ENCODE measurements at places on chromosomes 12 and 14.

GRCh38 chr12:26713885-26714383 is 119.1 kb downstream of the ITPR2 start:
- DNase-seq, result no peak

- DNase-seq, result no peak
These were observed 107.1 kb downstream of the SLC6A15 start for GRCh38 chr12:84805474-84805858.

- DNase-seq, result no peak
These were observed 891.6 kb downstream of the VRK1 start for GRCh38 chr14:97688631-97689336.

DNA sequence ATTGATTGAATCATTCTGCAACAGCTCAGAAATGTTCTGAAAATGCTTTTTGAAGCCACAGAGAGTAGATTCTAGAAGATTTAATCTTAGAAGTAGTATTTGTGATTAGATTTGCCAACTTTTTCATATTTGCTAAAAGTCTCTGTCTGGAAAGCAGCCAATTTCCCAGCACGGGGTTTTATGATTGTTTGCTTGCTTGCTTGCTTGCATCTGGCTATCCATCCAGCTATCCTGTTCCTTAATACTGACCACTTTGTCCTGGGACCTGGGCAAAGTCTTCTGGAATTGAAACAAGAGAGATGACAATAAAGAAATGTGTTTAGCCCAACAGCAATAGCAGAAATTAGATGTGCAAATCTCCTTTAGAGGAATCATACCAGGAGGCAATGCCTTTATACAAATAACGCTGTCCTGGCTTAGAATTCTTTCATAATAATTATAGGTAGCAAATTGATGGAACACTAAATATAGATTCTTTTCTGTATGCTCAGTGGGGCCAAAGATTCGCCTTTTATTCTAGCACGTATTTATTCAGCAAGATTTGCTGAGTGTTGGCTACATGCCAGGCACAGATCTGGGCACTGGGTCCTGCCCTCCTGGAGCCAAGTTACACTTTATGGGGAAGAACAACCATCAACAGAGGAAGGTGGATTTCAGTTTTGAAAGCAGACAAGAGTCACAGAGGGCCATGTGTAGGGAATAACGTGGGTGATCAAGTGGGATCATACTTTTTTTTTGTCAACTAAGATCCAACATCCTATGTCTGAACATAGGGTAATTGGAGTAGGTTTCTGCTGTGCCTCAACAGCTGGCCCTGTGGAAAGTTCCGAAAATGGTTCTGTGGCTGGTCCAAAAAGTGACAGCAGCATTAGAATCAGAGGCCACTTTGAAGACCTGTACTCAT is 25.3 kb downstream of the MYBPC1 start:
- DNase-seq, result no peak

GRCh38 chr12:122040579-122041386 is 19.1 kb downstream of the BCL7A start:
- DNase-seq, result no peak

GRCh38 chr12:31300783-31301182 is 25.2 kb downstream of the SINHCAF start:
- no peak for DNase-seq

DNA sequence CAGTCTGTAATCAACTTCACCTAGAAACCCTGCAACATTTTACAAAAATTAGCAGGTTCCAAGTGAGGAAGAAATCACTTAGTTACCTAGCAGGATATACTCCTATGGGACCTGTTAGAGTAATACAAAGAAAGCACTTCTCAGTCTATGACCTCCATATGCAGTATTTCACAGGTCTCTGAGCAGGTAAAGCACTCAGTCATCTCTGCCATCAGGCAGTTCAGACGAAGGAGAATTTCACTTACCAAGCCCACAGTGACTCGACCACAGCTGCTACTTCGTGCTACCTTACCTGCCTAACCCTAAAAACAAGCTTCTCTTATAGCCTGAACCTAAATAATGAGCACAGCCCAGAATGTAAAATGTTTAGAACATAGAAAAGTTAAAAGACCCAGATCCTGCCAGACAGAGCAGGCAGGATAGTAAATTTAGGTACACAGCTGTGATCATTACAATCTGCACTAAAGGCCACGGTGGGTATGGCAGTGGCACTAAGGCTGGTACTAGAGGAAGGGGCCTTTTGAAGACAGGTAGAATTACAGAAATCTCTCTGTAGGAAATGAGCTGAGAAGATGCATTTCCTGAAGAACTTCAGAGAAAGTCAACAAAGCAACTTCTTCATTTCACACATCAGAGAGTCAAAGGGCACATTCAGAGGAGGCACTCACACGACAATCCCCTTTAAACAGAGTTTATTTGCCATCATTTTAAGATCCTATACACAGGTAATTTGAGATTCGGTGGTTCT is 35.7 kb downstream of the DCAF5 start:
- DNase-seq, result no peak

GRCh38 chr14:69695322-69696203 is 71.4 kb upstream of the SRSF5 start:
- no peak for DNase-seq

GRCh38 chr12:42810006-42810405 is 220.5 kb upstream of the PRICKLE1 start:
- DNase-seq, result no peak

GRCh38 chr14:59303216-59303615 is 114.7 kb downstream of the DAAM1 start:
- DNase-seq, result no peak

All from stimulated activated CD4-positive, alpha-beta T cell treated with anti-CD3 and anti-CD28 coated beads, TNF-alpha, amount 100 ng/mL, for 24 hours (primary cell).